Lung (tissue), 17 donors: ENCODE measurements at places on chromosomes 11 and 22.

DNA sequence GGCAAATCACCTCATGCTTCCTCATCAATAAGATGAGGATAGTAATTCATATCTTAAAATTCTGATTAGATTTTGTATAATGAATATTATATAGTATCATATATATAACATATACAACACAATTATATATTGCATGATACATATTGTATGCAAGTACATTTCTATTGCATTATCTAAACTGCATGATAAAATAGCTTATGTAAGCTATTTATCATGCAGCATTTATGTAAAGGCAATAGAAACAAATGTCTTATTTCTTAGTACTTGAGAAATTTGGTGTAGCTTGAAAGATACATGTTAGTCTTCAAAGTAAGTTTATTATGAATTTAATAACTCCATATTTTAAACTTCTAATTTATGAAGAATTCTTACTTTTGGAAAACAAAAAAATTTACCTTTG, 5.5 kb downstream of the LIN7C start:
- DNase-seq, result no peak
- H3K4me3 ChIP-seq, result no peak overlapping the region
- peaks cover 4% of the 10 kb centered on the region for H3K36me3 ChIP-seq
- peaks cover 8% of the 10 kb centered on the region for H3K4me1 ChIP-seq
- no peaks in the 10 kb centered on the region for H3K27me3 ChIP-seq

DNA sequence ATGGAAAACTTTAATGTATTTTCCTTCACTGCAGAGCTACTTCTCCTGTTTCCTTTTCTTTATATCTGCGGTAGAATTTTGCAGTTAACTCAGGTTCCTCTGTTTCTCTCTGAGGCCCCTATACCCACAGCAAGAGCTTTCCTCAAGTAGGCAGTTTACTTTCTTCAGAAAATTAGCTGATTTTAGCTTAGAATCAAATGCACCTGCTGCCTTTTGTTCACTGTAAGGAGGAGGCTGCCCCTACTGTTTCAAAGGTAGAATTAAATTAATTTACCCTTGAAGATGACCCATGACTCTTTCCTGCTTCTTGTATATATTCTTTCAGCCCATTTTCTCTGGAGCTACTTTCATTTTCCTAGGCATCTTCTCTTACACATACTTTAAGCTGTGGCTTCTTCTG, 68.7 kb upstream of the GDPD4 start:
- no peaks in the 10 kb centered on the region for H3K27me3 ChIP-seq
- no peaks in the 10 kb centered on the region for H3K36me3 ChIP-seq
- DNase-seq, result no peak
- no peak overlapping the region for H3K27ac ChIP-seq
- H3K4me1 ChIP-seq, result no peaks in the 10 kb centered on the region
- H3K4me3 ChIP-seq, result no peak overlapping the region

- no peaks in the 10 kb centered on the region for H3K36me3 ChIP-seq
- no peak overlapping the region for H3K27ac ChIP-seq
- no peaks in the 10 kb centered on the region for H3K4me1 ChIP-seq
- H3K4me3 ChIP-seq, result no peak overlapping the region
- H3K27me3 ChIP-seq, result no peaks in the 10 kb centered on the region
- no peak for DNase-seq
Measured at GRCh38 chr11:88629496-88629895, 292.0 kb upstream of the CTSC start.

- H3K27me3 ChIP-seq, result no peaks in the 10 kb centered on the region
- no peak for DNase-seq
- peaks cover 16% of the 10 kb centered on the region for H3K4me1 ChIP-seq
- no peaks in the 10 kb centered on the region for H3K36me3 ChIP-seq
Measured at GRCh38 chr11:74783241-74783871, 34.7 kb downstream of the RNF169 start.

DNA sequence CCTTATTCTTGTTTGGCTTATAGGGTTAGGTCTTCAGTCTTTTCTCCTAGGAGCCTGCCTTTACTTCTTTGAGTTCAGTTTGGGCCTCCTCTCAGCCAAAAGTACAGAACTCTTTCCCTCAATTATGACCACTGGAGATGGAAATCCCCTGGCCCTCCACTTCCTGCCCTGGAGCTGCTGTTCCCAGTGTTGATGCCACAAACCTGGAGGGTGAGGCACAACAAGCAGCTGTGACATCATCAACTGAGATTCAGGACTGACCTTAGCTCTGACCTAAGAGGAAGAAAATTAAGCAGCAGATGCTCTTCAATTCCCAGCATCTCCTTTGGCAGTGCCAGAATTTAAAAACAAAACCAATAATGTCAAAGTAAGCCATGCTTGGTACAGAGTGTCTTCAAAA, 3.0 kb downstream of the ABTB2 start:
- no peaks in the 10 kb centered on the region for H3K36me3 ChIP-seq
- no peak overlapping the region for H3K27ac ChIP-seq
- peaks cover 4% of the 10 kb centered on the region for H3K4me1 ChIP-seq
- no peak overlapping the region for H3K4me3 ChIP-seq
- H3K27me3 ChIP-seq, result peaks cover 8% of the 10 kb centered on the region
- DNase-seq, result no peak

GRCh38 chr11:130085671-130086290, 16.1 kb downstream of the APLP2 start:
- no peaks in the 10 kb centered on the region for H3K36me3 ChIP-seq
- H3K4me3 ChIP-seq, result no peak overlapping the region
- DNase-seq, result no peak
- H3K4me1 ChIP-seq, result peaks cover 19% of the 10 kb centered on the region
- no peak overlapping the region for H3K27ac ChIP-seq
- H3K27me3 ChIP-seq, result no peaks in the 10 kb centered on the region
